Keratinocyte (primary cell): ENCODE measurements at places on chromosomes 4 and X. TPM values are rescaled to one million over a fixed set of nuclear protein-coding genes. Genes with fewer than 3 reads are reported as not detected.

DNA sequence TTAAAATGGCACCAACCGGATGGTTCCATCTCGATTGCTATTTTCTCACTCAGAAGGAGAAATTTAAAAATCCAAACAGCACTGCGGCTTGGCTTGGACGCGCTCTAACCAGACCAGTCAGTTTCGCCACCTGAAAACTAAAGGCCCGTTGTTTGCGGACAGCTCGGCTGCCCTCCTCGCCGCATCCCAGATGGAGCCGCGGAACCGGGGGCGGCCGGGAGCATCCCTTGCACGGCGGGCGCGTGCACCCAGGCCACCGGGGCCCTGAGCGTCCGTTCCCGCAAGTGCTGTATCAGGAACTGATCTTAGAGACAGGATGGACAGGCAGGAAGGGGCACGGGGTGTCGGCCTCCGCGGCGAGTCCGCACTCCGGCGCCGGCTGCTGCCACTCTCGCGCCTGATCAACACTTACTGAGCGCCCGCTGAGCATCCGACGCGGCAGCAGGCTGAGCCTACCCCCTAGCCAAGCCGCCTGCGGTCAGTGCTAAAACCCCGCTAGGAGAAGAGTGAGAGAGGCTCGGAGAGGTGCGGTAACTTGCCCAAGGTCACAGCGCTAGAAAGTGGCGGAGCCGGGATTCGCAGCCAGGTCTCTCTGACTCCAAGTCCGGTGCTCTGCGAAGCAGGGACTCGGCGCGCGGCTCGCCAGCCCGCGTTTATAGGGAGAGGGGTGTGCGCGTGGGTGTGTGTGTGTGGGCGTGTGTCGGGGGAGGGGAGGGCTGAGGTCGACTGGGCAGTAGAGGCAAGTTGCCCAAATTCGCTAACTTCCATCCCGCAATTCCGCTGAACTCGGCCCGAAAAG is at the start of gene CITED1:
CITED1 (minus strand) TSS at position 629 of the 799 bp plus-strand sequence. CDS start 3,045 bp downstream, outside the sequence.
- DNase-seq, result no peak
- H3K27ac ChIP-seq, result no peak within 1 kb of the TSS
- peak within 1 kb of the TSS; percentile 66 for H3K4me3 ChIP-seq

DNA sequence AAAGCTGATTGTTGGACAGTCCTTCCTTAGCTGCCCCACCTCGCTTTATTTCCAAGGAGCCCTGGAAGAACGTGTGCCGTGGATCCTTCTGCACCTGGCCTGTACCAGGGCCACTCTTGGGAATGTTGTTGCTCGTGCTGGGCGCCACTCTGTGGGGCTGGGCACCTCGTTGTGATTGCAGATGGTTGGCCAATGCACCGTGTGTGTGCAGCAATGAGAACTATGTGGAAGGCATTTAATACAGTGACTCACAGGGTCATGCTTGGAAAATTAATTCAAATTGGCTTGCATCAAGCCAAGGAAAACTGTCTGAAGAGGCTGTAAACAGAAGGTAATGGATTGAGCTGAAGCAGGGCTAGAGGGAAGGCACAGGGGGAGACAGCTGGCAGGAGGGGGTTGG is 37.0 kb upstream of the CD99L2 start:
- H3K27me3 ChIP-seq, result no peaks in the 10 kb centered on the region
- no peak overlapping the region for H3K4me3 ChIP-seq
- DNase-seq, result no peak

DNA sequence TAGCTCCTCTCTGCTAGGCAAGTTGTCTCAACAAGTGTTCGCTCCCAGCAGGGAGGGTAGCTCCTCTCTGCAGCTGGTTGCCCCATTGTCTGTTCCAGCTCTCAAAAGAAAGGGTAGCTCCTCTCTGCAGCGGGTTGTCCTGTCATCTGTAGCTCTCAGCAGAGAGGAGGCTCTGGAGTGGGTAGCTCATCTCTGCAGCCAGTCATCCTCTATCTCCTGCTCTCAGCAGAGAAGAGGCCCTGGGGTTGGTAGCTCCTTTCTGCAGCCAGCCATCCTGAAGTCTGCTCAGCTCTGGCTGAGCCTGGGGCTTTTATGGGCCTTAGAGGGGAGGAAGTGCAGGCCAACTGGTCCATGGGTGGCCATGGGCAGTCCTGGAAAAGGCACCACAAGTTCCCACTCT is 342.7 kb downstream of the PTTG2 start:
- H3K36me3 ChIP-seq, result no peaks in the 10 kb centered on the region
- H3K27me3 ChIP-seq, result no peaks in the 10 kb centered on the region
- no peak for DNase-seq
- H3K4me1 ChIP-seq, result no peaks in the 10 kb centered on the region

TMEM156 gene
- polyA plus RNA-seq, result 0.15 to 0.68 TPM (median 0.19 TPM) in 3 replicates

GRCh38 chr4:185018834-185019455 is 655 bp downstream of the HELT start:
- H3K27ac ChIP-seq, result no peak overlapping the region
- H3K4me3 ChIP-seq, result no peak overlapping the region
- peaks cover 92% of the 10 kb centered on the region for H3K27me3 ChIP-seq
- H3K4me1 ChIP-seq, result no peaks in the 10 kb centered on the region
- no peak for DNase-seq
- H3K36me3 ChIP-seq, result no peaks in the 10 kb centered on the region

GPR50 gene
- not detected in 3 replicates for polyA plus RNA-seq

DNA sequence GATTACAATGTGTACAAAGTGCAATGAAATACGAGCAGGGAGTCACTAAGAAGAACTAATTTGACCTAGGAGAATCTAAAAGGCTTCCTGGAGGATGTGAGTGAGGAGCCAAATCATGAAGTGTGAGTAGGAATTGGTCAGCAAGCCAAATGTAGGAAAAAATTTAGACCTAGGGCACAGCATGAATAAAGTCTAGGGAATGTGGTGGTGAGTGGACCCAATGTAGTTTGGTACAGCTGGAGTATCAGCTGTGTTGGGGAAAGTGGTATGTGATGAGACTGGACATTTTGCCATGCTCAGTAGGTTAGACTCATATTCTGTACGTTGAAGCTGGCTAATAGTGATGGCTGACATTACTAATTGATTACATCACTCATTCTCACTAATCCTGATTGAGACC is 191.0 kb downstream of the AFF2 start:
- H3K27me3 ChIP-seq, result no peaks in the 10 kb centered on the region
- DNase-seq, result no peak
- H3K4me3 ChIP-seq, result no peak overlapping the region
- no peaks in the 10 kb centered on the region for H3K4me1 ChIP-seq

DNA sequence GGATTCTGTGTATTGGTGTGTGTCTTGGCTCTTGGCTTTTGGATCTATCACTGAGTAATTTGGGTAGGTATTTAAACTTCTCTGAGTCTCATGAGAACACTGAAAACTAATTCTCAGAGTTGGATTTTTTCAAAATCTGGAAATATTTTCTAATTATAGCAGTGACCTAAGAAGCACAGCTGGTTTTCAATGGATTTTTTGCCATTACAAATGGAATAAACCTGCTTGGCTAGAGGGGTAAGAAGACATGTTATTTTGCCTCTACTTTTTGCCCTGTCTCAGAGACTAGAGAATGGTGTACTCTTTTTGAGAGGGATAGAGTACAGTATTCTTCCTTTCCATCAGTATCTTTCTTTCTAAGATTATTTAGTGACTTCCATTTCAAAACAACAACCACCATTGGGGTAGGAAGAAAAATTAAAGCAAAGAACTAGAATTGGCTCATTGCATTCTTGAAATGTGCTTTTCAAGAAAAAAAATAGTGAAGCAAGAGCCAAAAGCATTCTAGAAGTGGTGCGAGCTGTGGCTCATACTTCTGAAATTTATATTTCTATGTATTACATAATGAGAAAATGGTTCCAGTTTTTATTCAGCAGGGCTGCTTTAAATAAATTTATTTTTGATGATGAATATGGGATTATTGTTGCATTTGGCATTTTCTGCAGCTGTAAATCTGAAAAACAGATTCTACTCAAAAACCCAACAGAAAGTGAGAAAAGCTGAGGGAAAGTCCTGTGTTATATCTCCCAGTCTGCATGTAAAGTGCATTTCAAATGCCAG is 850.2 kb upstream of the SLIT2 start:
- no peaks in the 10 kb centered on the region for H3K36me3 ChIP-seq
- H3K4me1 ChIP-seq, result no peaks in the 10 kb centered on the region
- no peaks in the 10 kb centered on the region for H3K27me3 ChIP-seq
- no peak for DNase-seq
- no peak overlapping the region for H3K27ac ChIP-seq

PRSS12 gene
- 12.5 to 21.6 TPM (median 16.6 TPM) in 3 replicates for polyA plus RNA-seq

ATP1B4 gene
- not detected in 3 replicates for polyA plus RNA-seq

- no peak overlapping the region for H3K4me3 ChIP-seq
- H3K36me3 ChIP-seq, result no peaks in the 10 kb centered on the region
- no peaks in the 10 kb centered on the region for H3K27me3 ChIP-seq
- DNase-seq, result no peak
- no peak overlapping the region for H3K27ac ChIP-seq
- no peaks in the 10 kb centered on the region for H3K4me1 ChIP-seq
Measured at GRCh38 chr4:75037252-75037651, 104.3 kb downstream of the PARM1 start.

DNA sequence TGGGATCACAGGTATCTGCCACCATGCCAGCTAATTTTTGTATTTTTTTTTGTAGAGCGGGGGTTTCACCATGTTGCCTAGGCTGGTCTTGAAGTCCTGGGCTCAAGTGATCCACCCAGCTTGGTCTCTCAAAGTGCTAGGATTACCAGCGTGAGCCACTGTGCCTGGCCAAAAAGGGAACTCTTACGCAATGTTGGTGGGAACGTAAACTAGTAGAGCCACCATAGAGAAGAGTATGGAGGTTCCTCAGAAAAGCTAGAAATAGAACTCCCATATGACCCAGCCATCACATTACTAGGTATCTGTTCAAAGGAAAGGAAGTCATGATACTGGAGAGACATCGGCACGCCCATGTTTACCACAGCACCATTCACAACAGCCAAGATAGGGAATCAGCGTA is 85.9 kb downstream of the PRKX start:
- no peak overlapping the region for H3K4me3 ChIP-seq
- H3K27me3 ChIP-seq, result no peaks in the 10 kb centered on the region
- no peaks in the 10 kb centered on the region for H3K4me1 ChIP-seq
- no peak overlapping the region for H3K27ac ChIP-seq
- no peak for DNase-seq

GRCh38 chrX:150775569-150776350 is 82.6 kb downstream of the MTMR1 start:
- H3K36me3 ChIP-seq, result no peaks in the 10 kb centered on the region
- no peak for DNase-seq
- no peak overlapping the region for H3K4me3 ChIP-seq
- no peaks in the 10 kb centered on the region for H3K27me3 ChIP-seq

DNA sequence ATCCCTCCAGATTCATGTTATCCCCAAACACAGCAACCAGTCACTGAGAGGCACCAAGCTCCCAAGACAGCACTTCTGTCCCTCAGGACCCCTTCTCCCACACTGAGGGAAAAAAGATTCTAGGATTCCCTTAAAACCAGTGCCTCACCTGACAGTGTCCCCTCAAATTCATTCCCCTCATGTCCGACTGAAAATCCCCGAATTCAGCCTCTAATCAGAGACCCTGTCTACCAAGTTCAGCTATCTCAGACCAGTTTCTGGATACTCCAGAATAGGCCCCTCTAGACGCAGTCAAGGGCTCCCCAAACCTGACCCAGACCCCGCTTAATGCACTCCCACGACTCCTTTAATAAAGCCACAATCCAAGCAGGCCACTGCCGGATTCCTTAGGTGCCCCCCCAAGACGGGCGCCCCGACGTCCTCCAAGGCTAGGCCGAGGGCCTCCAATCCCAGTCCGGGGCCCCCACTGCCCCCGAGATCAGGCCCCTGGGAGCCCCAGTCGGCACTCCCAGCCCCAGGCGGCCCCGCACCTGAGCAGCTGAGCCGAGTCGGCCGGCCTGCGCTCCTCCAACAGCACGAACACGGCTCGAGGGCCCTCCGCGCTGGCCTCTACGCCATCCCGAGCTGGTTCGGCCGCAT is 457 bp downstream of the TFE3 start:
- H3K27ac ChIP-seq, result peak overlapping the region; percentile 92
- H3K27me3 ChIP-seq, result no peaks in the 10 kb centered on the region
- no peak for DNase-seq

DNA sequence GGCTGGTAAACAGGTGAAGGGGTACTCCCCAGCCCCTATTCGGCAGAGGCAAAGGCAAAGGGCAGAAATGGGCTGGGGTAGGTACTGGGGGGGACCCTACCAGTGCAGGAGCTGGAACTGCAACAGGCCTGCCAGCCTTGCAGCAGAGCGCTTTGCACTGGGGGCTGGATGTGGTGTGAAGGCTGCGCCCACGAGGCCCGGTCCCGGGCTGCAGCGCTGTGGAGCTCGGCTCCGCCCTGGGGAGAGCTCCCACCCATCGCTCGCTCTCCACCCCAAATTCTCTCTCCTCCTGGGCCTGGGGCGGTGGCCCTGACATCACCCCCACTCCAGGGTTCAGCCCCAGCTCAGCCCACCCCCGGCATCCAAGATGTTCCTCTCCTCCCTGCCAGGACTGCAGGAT is 24.2 kb downstream of the IQSEC2 start:
- no peak overlapping the region for H3K27ac ChIP-seq
- peaks cover 12% of the 10 kb centered on the region for H3K27me3 ChIP-seq
- no peak overlapping the region for H3K4me3 ChIP-seq
- H3K36me3 ChIP-seq, result no peaks in the 10 kb centered on the region
- DNase-seq, result no peak
- H3K4me1 ChIP-seq, result no peaks in the 10 kb centered on the region

DNA sequence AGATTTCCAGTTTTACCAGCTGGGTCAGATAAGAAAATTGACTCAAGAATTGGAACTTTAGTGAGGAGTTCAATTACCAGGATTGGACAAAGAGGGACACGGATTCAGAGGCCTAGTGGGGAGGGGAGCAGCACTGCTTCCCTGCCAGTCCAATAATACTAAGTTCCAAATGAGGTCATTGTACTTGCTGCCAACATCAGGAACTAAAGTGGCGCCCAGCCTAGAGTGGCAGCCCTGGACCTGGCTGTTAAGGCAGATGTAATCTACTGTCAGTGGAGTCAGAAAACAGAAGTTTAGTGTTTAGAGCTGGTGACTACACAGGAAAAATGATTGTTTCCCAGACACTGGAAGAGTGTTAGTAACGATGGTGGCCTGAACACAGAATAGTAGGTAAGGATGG is 42.7 kb upstream of the RAPGEF2 start:
- H3K4me3 ChIP-seq, result no peak overlapping the region
- no peak overlapping the region for H3K27ac ChIP-seq
- DNase-seq, result no peak
- no peaks in the 10 kb centered on the region for H3K36me3 ChIP-seq

DNA sequence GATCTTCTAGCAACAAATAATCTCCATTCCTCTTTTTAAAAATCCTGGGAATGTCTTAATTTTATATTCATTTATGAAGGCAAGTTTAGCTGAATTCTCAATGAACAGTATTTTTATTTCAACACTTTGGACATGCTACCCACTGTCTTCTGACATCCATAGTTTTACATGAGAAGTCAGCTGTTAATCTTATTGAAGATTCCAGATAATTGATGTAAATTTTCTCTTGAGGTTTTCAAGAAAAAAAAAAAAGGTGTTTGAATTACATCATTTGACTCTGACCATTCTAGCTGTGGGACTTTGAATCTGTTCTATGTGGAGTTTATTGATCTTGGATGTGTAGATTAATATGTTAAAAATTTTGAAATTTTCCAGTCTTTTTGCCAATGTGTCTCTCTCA is 28.0 kb downstream of the PDHA2 start:
- H3K36me3 ChIP-seq, result no peaks in the 10 kb centered on the region
- H3K27ac ChIP-seq, result no peak overlapping the region
- H3K4me3 ChIP-seq, result no peak overlapping the region

GRCh38 chrX:52995135-52995986 is 37.0 kb upstream of the FAM156A start:
- no peaks in the 10 kb centered on the region for H3K4me1 ChIP-seq
- no peaks in the 10 kb centered on the region for H3K27me3 ChIP-seq
- peak; percentile 28 for DNase-seq
- H3K27ac ChIP-seq, result peak overlapping the region; percentile 90
- no peaks in the 10 kb centered on the region for H3K36me3 ChIP-seq
